ENCODE measurements at places on chromosomes 12 and 14. TPM values are rescaled to one million over a fixed set of nuclear protein-coding genes. Genes with fewer than 3 reads are reported as not detected.

AKAP6 gene
- polyA plus RNA-seq, result 2.6 TPM

KLRD1 gene
- polyA plus RNA-seq, result 0.70 TPM

KLRC2 gene
- polyA plus RNA-seq, result 0.22 TPM

SBNO1 gene
- polyA plus RNA-seq, result 30.1 TPM
